ENCODE measurements at places on chromosomes 6 and 20. TPM values are rescaled to one million over a fixed set of nuclear protein-coding genes. Genes with fewer than 3 reads are reported as not detected.

GRCh38 chr20:49578436-49578835, 10.5 kb upstream of the PTGIS start:
- no peak for DNase-seq
- H3K27me3 ChIP-seq = no peaks in the 10 kb centered on the region
- H3K4me1 ChIP-seq = peaks cover 57% of the 10 kb centered on the region

DNA sequence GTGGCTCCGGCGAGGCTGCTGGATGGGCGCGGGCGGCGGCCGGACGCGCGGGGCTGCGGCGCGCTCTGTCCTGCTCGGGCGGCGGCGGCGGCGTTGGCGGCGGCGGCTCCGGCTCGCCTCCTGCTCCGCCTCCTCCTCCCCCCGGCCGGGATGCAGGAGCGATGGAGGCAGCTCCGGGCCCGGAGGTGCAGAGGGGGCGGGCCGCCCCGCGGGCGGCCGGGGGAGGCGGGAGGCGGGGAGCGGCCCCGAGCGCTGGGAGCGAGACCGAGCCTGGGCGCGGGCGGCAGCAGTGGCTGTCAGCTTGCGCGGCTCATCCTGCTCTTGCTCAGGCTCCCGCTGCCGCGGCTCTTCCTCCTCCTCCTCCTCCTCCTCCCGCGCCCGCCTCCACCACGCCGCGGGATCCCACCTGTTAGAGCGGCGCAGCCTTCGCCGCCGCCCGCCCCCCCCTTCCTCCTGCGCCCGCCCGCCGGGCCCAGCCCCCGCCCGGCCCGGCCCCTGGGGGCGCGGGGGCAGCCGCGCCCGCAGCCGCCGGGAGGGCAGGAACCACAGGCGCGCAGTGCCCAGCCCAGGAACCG, at the start of gene NOL4L:
Gene NOL4L, minus strand, starts transcription at position 323 of the 575 bp plus-strand sequence. CDS start 443 bp downstream, outside the sequence.
- H3K27ac ChIP-seq = no peak within 1 kb of the TSS
- no peaks in the 10 kb centered on the region for H3K36me3 ChIP-seq
- peak within 1 kb of the TSS; percentile 73 for H3K4me3 ChIP-seq
- H3K27me3 ChIP-seq = peaks cover 26% of the 10 kb centered on the region
- H3K4me1 ChIP-seq = peaks cover 30% of the 10 kb centered on the region

GRCh38 chr6:55518529-55519060, 60.4 kb downstream of the HMGCLL1 start:
- no peaks in the 10 kb centered on the region for H3K36me3 ChIP-seq
- H3K4me3 ChIP-seq = no peak overlapping the region
- H3K4me1 ChIP-seq = no peaks in the 10 kb centered on the region
- no peaks in the 10 kb centered on the region for H3K27me3 ChIP-seq
- H3K27ac ChIP-seq = no peak overlapping the region
- DNase-seq = no peak

DNA sequence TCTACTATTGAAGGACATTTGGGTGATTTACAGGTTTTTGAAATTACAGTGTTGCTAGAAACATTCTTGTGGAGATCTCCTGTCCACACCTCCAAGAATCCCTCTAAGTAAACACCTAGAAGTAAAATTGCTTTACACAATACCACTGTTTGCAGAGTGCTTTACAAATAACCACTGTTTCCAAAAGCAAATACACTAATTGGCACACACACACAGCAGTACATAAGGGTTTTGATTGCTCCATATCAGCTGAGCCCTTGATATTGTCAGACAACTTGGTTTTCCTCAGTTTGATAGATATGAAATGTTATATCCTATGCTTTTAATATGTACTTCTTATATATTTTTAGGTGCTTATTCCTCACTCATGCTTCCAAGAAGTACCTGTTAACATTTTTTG, 6.3 kb downstream of the HMGN4 start:
- H3K4me1 ChIP-seq = peaks cover 36% of the 10 kb centered on the region
- no peak overlapping the region for H3K27ac ChIP-seq
- DNase-seq = no peak

DNA sequence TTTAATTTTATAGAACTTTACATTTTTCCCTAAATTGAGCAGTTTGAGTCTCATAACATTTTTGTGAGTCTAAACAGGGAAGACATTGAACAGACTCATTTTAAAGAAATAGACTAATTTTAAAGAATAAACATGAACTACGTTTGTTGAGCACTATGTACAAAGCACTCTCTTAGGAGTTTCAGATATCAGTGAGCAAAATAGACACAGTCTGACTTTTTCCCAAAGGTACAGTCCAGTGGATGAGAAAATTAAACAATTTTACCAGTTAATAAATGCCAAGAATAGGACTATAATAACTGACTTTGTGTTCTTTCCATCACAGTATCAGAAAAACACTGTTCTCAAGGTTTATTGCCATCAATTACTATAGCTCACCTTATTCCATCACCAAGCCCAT, 18.1 kb downstream of the OPRM1 start:
- no peaks in the 10 kb centered on the region for H3K36me3 ChIP-seq
- no peak for DNase-seq
- no peak overlapping the region for H3K4me3 ChIP-seq

DNA sequence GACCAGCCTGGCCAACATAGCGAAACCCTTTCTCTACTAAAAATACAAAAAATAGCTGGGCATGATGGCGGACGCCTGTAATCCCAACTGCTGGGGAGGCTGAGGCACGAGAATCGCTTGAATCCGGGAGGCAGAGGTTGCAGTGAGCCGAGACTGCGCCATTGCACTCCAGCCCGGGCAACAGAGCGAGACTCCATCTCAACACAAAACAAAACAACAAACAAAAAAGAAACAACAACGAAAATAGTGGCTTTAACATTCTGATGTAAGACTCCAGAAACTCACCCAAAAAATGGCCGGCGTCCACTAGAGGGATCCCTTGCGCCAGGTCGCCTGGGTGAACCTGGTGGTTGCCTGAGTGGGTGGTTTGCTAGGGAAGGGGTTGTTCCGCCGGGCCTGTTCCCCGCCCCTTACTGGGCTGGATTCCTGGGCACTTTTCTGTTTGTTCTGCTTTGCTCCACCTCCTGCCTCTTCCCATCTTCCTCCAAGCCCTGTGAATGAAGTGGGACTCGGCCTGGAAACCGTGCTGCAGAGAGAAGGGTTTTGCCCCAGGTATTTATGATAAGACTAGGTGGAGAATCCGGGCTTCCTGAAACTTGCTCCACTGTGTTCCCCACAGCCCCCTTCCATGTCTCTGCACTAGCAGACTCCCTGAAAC, 1.5 kb downstream of the PABPC1L start:
- H3K4me1 ChIP-seq = peaks cover 46% of the 10 kb centered on the region
- peak overlapping the region; percentile 48 for H3K27ac ChIP-seq

DNA sequence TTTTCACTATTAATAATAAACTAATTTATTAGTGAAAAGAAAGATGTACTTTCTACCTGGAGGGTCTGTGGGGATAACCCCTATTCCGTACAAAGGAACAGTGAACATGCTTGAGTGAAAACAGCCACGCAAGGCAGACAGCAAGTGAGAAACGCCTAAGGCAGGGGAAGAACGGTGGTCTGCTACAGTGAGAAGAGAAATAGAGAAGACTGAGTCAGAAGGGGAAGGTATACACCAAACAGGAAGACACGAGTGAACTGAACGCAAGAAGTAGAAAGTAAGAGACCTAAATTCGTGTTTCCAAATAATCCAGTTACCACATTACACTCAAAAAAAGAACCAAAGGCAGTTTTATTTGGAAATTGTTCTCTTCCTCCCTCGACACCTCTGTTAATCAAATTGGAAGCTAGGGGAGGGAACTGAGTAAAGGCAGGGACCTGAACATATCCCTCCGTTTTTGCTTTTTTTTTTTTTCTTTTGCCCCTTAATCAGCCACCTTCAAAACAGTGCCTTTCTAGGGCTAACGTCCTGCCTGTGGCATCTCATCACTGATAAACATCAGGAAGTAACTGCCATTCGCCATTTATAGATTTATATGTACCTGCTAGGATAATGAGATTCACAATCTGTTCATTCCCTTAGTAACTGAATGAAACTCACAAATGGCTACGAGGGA, 48.9 kb downstream of the ATXN1 start:
- H3K4me3 ChIP-seq = peak overlapping the region; percentile 74
- peak overlapping the region; percentile 91 for H3K27ac ChIP-seq
- peak; percentile 74 for DNase-seq

DNA sequence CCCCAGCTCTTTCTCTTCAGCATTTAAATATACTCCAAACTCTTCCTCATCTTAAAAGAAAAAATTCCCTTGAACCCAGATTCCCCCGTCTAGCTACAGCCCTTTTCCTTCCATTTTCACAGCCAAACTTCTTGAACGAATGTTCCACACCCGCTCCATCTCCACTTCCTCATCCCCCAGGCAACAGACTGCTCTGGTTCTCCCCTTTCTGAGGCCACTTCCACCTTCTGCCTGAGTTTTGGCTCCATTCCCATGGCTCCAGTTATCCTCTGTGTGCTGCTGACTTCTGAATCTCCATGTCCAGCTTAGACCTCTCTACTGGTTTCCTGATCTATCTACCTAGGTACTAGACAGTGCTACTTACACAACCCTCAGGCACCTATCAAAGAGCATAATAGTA, 106.4 kb downstream of the RALGAPA2 start:
- no peaks in the 10 kb centered on the region for H3K27me3 ChIP-seq
- H3K4me3 ChIP-seq = no peak overlapping the region
- H3K27ac ChIP-seq = no peak overlapping the region
- H3K4me1 ChIP-seq = peaks cover 20% of the 10 kb centered on the region
- no peak for DNase-seq
- H3K36me3 ChIP-seq = peaks cover 6% of the 10 kb centered on the region

DNA sequence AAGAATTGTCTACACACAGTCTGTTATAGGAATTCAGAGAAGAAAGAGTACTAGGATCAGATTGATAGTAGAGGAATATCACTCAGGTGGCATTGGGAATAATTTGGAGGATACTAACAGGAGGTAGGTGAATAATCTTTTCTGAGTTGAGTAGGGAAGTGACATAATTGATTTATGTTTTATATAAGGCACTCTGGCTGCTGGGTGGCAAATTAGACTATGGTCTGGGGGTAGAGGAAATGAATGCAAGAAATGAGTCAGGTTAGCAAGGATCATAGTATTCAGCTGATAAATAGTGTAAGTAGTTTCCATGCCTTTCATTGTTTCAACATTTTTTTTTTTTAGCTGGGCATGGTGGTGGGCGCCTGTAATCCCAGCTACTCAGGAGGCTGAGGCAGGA, 113.3 kb downstream of the CDKAL1 start:
- H3K36me3 ChIP-seq = peaks cover 34% of the 10 kb centered on the region
- no peak for DNase-seq
- no peak overlapping the region for H3K4me3 ChIP-seq
- peaks cover 11% of the 10 kb centered on the region for H3K4me1 ChIP-seq
- no peaks in the 10 kb centered on the region for H3K27me3 ChIP-seq
- H3K27ac ChIP-seq = no peak overlapping the region

DNA sequence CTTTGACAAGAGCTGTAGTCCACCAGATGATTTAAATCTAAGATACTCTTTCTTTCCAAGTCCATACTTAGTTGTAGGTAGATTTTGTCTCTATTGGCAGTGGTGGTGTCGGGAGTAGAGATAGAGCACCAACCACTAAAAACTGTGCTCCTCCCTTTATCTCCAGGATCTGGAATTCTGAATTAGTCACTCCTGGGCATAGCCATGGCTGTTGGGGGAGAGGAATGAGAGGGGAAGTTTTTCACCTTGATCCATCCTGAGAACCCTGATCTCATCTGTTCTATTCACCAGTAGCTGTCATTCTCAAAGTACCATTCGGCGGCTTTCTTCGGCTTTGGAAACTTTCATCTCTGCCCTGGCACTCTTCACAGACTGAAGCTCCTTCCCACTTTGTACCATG, 35.6 kb upstream of the NKX2-4 start:
- peaks cover 31% of the 10 kb centered on the region for H3K27me3 ChIP-seq
- no peaks in the 10 kb centered on the region for H3K36me3 ChIP-seq
- H3K27ac ChIP-seq = no peak overlapping the region
- no peaks in the 10 kb centered on the region for H3K4me1 ChIP-seq
- DNase-seq = no peak
- H3K4me3 ChIP-seq = no peak overlapping the region

- H3K4me1 ChIP-seq = no peaks in the 10 kb centered on the region
- H3K36me3 ChIP-seq = no peaks in the 10 kb centered on the region
- no peak for DNase-seq
- no peak overlapping the region for H3K4me3 ChIP-seq
- no peak overlapping the region for H3K27ac ChIP-seq
Measured at GRCh38 chr20:55533632-55534031, 471.7 kb downstream of the CBLN4 start.

GRCh38 chr6:20135677-20136268, 76.5 kb downstream of the MBOAT1 start:
- DNase-seq = no peak
- no peaks in the 10 kb centered on the region for H3K4me1 ChIP-seq
- no peak overlapping the region for H3K27ac ChIP-seq
- H3K27me3 ChIP-seq = no peaks in the 10 kb centered on the region
- H3K4me3 ChIP-seq = no peak overlapping the region
- peaks cover 30% of the 10 kb centered on the region for H3K36me3 ChIP-seq

- no peaks in the 10 kb centered on the region for H3K4me1 ChIP-seq
- no peaks in the 10 kb centered on the region for H3K36me3 ChIP-seq
- H3K27ac ChIP-seq = no peak overlapping the region
- H3K4me3 ChIP-seq = no peak overlapping the region
- no peak for DNase-seq
- H3K27me3 ChIP-seq = peaks cover 4% of the 10 kb centered on the region
Measured at GRCh38 chr6:34457382-34457741, 8.5 kb upstream of the PACSIN1 start.

DNA sequence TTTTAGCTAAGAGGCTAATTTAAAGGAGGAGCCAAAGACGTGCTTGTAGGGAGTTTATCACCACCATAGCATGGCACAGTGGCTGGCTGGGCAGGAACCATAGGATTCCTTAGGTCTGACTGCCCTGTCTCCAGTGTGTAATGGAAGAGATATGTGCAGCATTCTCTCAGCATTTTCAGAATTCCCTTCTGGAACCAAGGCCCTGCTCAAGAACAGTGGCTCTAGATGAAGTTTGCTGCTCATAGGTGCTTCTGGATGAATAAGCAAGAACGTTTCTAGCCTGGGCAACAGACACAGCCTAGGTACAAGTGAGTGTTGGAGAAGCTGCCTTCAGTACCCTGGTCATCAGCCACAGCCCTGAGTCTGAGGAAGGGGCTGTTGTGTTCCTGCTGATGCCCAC, 69.1 kb downstream of the LCA5 start:
- H3K4me1 ChIP-seq = no peaks in the 10 kb centered on the region
- H3K36me3 ChIP-seq = no peaks in the 10 kb centered on the region
- H3K27me3 ChIP-seq = peaks cover 9% of the 10 kb centered on the region
- DNase-seq = no peak

DNA sequence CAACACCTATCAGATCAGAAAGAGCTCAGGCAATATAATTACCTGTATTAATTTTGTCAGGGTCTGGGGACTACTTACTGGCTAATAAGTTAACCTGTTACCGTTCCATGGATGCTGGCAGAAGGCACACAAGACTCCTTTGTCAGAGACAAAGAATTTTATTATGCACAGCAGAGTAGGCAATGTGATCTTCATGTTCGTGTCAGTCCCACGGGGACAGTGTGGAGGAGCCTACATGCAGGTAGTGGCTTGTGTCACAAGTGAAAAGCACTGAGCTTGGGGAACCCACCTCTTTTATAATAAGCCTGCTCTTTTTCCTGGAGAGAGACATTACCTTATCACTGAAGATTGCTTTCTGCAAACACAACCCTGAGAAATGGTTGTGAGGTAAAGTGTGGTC, 96.9 kb downstream of the CD164 start:
- DNase-seq = no peak
- peaks cover 16% of the 10 kb centered on the region for H3K27me3 ChIP-seq
- no peak overlapping the region for H3K27ac ChIP-seq

Gene ELOVL4
- total RNA-seq = 2.1 TPM

Gene DDO
- total RNA-seq = not detected

Gene HLA-DQB2
- 2.9 TPM for total RNA-seq

Gene PACRG
- not detected for total RNA-seq

Gene VSX1
- total RNA-seq = not detected

Gene OXT
- not detected for total RNA-seq
